ENCODE measurements at places on chromosomes 7 and 10.

DNA sequence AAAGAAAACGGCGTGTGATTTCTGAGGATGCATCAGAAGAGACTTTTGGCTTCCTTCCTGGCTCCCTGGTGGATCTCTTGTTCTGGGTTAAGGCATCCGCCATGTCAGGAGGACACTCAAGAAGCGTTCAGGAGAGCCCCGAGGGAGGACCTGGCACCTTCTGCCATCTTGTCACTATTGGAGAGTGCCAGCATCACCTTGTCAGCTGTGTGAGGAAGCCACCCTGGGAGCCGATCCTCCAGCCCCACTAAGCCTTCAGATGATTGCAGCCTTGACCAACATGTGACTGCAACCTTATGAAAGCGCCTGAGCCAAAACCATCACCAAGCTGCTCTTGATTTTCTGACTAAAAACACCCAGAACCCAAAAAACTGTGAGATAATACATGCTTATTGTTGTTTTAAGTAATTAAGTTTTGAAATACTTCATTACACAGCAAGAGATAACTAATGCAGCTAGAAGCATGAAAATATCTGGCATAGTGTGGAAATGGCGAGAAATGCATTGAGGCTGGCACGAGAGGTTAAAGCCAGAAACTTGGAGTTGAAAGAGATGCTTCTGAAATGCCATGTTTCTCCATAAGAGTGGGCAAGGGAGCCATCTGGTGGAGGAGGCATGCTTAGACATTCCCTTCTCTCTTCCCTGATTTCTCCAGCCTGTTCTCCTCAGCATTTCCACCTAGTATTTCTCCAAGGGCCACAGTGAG is 5.4 kb upstream of the ZFYVE27 start:
- no peak for DNase-seq

DNA sequence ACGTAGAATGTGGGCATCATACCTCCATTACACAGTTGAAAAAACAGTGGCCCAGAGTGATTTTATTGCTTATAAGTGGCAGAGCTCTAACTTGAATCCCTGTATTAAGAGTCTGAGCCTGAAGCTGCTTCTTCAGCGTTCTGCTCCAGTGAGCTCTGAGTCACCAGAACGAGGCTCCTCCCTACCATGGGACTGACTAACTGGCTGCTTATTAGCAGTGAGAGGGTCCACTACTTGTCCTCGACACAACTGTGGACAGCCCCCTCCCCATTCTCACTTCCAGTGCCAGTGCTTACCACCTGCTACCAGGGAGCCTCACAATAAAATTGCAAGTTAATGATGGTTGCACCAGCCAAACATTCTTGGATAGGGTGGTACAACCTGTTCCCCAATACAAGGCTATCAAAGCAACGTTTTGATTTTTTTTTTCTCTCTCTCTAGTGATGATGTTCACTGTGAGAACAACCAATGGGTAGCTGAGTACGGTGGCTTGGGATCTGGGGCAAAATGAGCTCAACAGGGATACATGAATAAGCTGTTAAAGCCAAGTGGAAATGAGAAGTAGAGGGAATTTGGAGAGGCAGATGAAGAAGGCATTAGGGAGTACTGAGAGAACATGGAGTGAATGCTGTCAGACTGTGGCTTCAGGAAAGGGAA is 2.7 kb upstream of the NRG3 start:
- DNase-seq: no peak

DNA sequence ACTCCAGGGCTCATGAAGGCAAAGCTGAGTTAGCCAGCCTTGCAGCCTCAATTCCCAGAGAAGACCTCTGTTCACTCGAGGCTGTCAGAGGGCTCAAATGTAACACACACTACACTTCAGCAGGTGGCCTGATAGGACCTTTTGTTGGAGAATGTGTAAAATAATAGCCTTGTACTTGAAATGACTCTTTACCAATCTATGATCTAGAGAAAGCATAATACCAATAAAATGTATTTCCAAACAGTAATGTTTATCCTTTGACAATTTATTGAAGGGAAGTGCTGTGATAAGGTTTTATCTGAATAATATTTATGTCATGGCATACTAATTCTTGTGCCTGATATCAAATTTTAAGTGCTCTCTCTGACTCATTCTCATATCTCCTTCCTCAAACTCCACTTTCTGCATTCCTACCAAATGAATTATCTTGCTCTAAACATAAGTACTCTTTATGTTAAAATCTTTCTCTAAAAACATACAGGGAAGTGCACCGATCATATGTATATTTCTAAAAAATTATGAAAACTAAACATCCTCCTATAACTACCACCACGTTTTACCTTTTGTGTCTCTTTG is 20.9 kb downstream of the CYP3A7 start:
- no peak for DNase-seq

DNA sequence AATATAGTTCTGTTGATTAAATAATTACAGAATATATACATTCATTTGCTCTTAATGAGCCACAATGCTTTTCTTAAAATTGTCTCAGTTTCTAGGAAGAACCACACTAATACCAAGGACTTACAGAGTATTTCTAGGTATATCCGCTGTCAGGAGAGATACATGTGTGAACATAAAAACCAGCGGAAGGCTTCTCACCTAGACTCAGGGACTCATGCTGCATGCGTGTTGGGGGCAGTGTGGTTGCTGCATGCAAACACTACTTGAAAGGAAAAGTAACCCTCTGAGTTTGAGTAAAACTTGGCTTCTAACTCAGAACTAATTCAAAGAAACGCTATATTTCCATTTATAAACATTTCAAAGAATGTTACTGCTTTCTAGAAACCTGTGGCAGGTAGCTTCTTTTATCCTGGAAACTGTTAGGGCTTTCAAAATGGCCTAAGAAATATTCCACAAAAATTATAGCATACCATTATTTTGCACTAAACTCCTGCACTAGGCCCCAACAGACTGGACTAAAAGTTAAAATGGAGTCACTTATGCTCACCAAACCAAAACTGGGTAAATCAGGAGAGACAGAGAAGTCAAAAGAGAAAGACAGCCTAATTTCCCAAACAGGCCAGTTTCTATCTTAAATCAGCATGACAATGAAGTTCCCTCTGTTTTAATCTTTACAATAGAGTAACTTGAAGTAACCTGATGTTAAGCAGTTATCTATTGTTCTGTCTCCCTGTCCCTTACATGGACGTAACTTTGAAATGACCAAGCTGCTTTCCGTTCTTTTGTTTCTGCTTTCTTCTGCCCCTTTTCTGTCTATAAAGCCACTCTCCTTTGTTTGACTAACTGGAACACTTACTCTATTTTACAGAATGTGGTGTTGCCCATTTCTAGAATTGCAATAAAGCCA is 95.2 kb upstream of the FAM133B start:
- DNase-seq: peak; percentile 14

DNA sequence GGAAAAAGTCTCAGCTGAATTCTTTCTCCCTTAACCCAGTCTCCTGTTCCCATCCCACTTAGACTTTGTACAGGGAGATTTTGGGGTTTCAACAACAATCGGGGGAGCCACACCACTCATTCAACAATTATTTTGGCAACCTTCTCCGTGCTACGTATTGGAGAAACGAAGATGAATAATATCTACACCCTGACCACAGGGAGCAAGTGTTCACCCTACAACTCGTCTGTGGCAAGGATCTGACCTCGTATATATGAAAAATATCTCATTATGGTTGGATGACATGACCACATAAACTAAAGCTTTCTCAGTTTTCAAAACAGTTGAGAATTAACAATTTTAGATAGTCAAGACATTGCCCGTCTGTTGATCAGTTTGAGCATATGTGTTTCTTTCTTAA is 302.1 kb downstream of the CACNA2D1 start:
- no peak for DNase-seq

DNA sequence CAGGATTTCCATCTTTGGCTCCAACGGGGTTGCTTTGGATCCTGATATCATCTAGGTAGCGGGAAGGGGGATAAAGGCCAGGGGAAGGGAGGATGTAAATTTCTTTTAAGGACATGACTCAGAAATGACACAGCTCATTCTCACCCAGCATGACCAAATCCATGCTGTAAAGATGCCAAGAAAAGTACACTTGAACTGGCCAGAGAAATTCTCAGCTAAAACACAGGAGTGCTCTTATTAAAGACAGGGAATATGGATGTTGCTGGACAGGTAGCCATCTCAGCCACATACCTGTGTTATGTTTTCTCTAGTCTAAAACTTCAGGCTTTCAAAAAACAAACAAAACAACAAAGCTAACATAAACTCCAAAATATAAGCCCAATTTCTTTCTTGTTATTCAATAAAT is 68.3 kb downstream of the NAMPT start:
- no peak for DNase-seq

DNA sequence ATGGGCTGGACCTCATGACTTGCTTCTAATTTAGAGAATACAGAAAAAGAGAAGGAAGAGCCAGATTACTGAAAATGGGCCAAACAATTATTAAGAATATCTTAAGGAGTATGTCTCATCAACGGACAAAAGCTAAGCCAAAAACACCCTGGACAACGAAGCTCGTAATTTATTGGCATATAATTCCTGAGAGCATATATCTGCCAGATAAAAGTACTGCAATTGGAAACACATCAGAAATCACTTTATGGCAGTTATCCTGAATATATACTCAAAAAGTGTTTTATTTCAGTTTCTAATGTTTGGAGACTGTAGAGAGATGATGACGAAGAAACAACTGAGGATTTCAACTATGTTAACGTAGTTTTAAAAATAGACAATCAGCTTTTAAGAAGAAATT is 211.8 kb downstream of the CSTF2T start:
- no peak for DNase-seq

- no peak for DNase-seq
Measured at GRCh38 chr7:22216832-22217475, 140.0 kb downstream of the RAPGEF5 start.

- no peak for DNase-seq
Measured at GRCh38 chr7:108072739-108073138, 57.4 kb downstream of the LAMB4 start.

DNA sequence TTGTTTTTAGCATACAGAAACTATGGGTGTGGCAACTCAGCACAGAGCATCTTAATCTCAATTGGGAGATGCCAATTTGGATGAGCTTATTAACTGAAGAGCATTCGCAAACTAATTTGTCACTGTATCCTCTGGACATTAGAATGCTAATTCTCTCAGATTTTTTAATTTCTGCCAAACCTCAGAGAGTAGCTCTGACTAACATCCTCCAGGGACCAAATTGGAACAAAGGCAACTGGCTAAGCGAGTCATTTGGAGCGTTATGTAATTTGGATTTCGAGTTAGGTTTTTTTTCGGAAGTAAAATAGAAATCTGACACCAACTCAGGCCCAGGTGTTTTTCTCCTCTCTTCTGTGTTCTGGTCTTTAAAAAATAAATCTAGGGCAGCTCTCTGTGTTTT is 201.9 kb downstream of the BMPER start:
- no peak for DNase-seq

- no peak for DNase-seq
Measured at GRCh38 chr7:136957391-136957790, 88.9 kb downstream of the CHRM2 start.

DNA sequence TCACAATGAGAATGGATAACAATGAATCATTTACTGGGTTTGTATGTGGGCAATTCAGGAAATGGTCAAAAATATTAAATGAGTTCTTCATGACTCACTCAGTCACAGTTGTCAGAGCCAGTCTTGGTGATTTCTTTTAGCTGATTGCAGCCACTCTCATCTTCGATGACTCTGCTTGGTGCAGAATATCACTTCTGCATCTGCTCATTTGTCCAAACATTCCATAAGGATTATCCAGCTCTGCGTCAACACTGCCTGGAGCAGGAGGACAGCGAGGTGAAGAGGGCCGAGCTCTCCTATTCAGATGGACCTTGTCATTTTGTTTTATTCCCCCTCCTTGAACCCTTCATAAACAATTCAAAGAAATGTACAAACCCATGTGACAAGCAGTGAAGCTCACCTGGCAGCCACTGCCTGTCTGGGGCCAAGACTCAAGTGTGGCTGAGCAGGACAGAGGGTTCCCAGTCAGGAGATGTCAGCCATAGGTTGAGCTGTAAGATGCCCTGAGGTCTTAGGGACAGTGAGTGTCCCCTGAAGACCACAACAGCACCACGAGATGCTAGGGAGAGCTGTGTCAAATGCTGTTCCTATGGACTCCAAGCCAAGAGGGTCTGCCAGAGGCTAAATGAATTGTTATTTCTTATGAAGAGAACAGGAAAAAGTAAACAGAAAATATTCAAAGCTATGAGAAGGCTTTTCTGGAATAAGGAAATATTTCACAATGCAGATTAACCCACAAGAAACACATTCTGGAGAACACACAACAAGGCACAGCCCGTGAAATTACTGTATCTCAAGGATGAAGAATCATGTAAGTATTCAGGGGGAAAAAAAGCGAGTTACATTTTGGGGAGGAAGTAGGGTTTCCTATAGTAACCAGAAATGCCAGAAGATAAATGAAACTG is 33.1 kb upstream of the EGFR start:
- no peak for DNase-seq

GRCh38 chr10:13485623-13486022 is 43.2 kb downstream of the BEND7 start:
- no peak for DNase-seq

DNA sequence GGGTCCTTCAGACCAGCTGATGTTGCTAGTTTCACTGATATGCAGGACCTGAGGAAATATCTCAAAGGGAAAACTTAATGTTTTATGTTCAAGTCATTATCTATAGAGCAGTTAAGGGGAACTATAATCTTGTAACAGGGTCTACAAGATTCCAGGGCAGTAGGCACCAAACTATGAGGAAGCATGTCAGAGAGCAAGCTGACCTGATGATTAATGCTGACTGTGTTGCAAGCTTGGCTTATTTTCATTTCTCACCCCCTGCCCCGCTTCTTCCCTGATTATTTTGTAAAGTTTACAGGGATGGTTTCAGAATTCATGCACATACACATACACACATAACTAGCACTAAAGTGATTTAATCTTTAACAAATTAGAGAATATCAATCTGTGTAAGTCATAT is 84.3 kb upstream of the CACNA2D1 start:
- DNase-seq: no peak

DNA sequence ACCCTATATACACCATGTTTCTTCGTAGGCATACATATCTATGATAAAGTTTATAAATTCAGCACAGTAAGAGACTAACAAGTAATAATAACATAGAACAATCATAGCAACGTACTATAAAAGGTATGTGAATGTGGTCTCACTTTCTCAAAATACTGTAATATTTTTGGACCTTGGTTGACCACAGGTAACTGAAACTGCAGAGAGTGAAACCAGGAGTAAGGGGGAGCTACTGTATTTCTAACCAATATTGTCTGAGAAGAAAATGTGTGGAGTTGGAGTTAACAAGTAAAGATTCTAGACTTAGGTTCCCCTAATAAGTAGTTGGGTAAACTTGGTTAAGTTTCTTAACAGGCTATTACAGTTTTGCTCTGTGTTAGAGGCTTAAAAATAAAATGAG is 72.1 kb downstream of the GNAI1 start:
- DNase-seq: no peak
